Effector CD4-positive, alpha-beta T cell (primary cell): ENCODE measurements at places on chromosomes 2 and 18.

- DNase-seq: no peak
These were observed 5.4 kb upstream of the ITGB6 start for GRCh38 chr2:160205505-160205904.

GRCh38 chr2:145845923-145846322 lies 1326.0 kb upstream of the ZEB2 start:
- DNase-seq: no peak

DNA sequence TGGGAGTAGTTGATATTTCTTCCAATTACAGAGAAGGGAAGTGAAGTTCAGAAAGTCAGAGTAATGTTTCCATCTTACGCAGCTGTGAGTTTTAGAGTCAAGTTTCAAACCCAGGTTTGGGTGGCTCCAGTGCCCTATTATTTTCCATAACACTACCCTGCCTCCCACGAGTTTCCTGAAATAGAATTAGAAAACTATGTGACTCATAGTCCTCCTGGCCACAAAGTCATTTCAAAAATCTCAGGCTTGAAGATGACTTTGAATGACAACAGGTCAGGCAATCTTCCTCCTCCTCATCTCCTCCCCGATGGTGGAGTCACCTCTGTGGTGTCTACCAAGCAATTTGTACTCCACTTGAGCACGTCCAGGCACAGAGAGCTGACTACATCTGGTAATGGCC lies 212.3 kb upstream of the TRIB2 start:
- no peak for DNase-seq

- no peak for DNase-seq
These were observed 28.3 kb downstream of the CSRNP3 start for GRCh38 chr2:165497659-165498317.

DNA sequence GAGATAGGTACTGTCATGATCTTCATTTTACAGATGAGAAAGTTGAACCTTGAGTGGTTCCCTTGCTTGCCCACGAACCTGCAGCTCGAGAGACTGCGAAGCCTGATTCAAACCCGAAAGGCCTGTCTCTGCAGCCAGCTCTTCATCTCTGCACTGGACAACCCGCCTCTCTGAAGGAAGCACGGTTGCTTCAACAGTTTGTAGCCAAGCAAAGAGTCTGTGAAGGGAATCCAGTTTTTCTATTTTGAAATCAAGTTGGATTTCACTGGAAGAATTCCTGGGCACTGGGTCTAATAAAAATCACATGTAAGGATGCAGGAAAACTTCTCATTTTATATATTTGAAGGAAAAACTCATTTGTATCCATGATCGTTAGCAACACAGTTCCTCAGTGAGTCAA lies 21.3 kb upstream of the ICOS start:
- DNase-seq: no peak
